Activated CD4-positive, alpha-beta T cell treated with anti-CD3 and anti-CD28 coated beads, Interleukin-2, amount 10 ng/mL, durations not matched to agents 7 days and 5 days (primary cell): ENCODE measurements at places on chromosomes 7 and 10. TPM values are rescaled to one million over a fixed set of nuclear protein-coding genes. Genes with fewer than 3 reads are reported as not detected.

- H3K4me1 ChIP-seq, result peaks cover 87% of the 10 kb centered on the region
- no peaks in the 10 kb centered on the region for H3K27me3 ChIP-seq
- peaks cover 24% of the 10 kb centered on the region for H3K36me3 ChIP-seq
- DNase-seq, result peak; percentile 68
- H3K4me3 ChIP-seq, result peak overlapping the region; percentile 3
- H3K27ac ChIP-seq, result peak overlapping the region; percentile 83
Observed at GRCh38 chr7:36784991-36785940, 61.0 kb upstream of the AOAH start.

- no peaks in the 10 kb centered on the region for H3K27me3 ChIP-seq
- H3K27ac ChIP-seq, result peak overlapping the region; percentile 100
- peak overlapping the region; percentile 72 for H3K4me3 ChIP-seq
- peaks cover 53% of the 10 kb centered on the region for H3K4me1 ChIP-seq
- H3K36me3 ChIP-seq, result peaks cover 55% of the 10 kb centered on the region
Observed at GRCh38 chr7:618539-619367, 99.1 kb upstream of the PDGFA start.

- no peaks in the 10 kb centered on the region for H3K4me1 ChIP-seq
- no peak overlapping the region for H3K4me3 ChIP-seq
- H3K27me3 ChIP-seq, result no peaks in the 10 kb centered on the region
- no peak overlapping the region for H3K27ac ChIP-seq
- no peak for DNase-seq
- H3K36me3 ChIP-seq, result peaks cover 25% of the 10 kb centered on the region
Observed at GRCh38 chr7:99541212-99541611, 10.7 kb downstream of the FAM200A start.

DIP2C gene
- 2.0 TPM for total RNA-seq
